Amygdala (tissue), 56 donors: ENCODE measurements at places on chromosomes 6 and 20.

DNA sequence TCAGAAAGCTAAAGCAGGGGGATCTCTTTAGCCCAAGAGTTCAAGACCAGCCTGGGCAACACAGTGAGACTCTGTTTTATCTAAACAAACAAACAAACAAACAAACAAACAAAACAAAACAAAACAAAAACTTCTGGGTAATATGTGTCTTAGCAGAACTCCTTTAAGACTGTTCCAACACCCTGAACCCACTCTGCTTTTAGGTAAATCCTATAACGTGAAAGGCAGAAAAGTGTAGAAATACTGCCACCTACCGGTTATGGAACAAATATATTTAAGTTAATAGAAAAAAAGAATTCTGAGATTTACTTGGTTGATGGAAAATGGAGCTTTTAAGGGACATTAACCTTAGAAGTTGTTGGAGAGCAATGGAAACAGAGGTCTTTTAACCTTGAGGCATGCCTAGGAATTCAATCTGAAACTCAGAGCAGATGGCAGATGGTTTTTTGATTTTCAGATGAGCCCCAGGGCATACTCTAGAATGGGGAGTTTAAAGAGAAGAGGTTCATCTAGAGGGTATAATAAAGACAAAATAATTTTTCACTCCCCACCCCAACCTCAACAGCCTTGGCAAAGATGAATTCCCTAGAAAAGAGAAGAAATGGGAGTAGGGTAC, 38.5 kb downstream of the SOD2 start:
- no peak for DNase-seq

GRCh38 chr6:1596088-1596852, 13.4 kb upstream of the FOXC1 start:
- peak; percentile 49 for DNase-seq

DNA sequence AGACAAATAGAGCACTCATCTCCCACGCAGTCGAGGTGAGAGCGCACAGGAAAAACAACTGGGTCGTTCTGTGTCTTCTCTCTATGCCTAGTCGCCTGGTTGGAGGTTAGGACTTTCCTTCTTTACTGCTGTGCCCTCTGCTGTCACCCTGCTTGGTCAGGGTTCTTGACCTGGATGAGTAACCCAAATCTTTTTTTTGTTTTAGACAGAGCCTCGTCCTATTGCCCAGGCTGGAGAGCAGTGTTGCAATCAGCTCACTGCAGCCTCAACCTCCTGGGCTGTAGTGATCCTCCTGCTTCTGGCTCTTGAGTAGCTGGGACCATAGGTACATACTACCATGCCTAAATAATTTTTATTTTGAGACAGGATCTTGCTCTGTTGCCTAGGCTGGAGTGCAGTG, 24.5 kb downstream of the PRPF6 start:
- DNase-seq, result no peak

- no peak for DNase-seq
Observed at GRCh38 chr6:148440877-148441453, 98.3 kb downstream of the SASH1 start.
